ENCODE measurements at places on chromosomes 11 and 22.

GRCh38 chr11:133621611-133622010 lies 89.3 kb upstream of the OPCML start:
- no peak for DNase-seq

GRCh38 chr11:30935861-30936260 lies 349.7 kb upstream of the MPPED2 start:
- DNase-seq, result no peak

- no peak for DNase-seq
Observed at GRCh38 chr22:38162881-38163843, 18.5 kb downstream of the PLA2G6 start.

DNA sequence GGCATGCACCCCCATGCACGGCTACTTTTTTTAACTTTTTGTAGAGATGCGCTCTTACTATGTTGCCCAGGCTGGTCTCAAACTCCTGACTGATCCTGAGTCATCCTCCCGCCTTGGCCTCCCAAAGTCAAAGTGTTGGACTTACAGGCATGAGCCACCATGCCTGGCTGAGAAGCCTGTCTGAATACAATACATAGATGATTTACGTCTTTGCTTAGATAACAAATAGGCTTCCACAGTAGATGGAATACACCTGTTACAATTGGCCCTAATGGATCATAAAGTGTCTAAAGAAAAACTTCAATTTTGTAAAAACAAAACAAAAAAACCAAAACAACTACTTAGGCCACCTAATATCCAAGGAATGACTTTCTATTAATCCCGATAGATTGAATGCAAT lies 13.0 kb upstream of the CLTCL1 start:
- no peak for DNase-seq

- peak; percentile 67 for DNase-seq
Observed at GRCh38 chr22:40603088-40603605, 33.4 kb downstream of the MRTFA start.

DNA sequence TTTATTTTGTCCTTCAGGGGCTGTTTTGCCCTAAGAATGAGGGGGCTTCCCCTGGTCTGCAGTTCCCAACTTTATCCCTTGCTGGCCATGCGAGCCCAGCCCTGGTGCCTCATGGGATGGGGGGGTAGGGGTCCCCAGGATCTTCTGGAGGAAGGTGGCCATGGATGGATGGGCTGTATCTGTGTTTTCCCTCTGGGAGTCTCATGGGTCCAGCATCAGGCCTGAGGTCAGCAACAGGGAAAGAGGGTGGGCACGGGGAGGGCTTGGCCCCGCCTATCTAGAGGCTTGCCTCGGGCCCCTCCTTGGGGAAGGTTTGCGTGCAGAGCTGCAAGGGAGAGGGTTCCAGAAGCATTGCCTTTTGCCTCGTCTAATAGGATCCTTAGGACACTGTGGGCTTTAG lies 10.8 kb upstream of the ADORA2A start:
- DNase-seq, result no peak

- peak; percentile 15 for DNase-seq
Observed at GRCh38 chr11:117670443-117670842, 126.6 kb downstream of the DSCAML1 start.

- no peak for DNase-seq
Observed at GRCh38 chr11:45341372-45341771, 55.2 kb upstream of the SYT13 start.

DNA sequence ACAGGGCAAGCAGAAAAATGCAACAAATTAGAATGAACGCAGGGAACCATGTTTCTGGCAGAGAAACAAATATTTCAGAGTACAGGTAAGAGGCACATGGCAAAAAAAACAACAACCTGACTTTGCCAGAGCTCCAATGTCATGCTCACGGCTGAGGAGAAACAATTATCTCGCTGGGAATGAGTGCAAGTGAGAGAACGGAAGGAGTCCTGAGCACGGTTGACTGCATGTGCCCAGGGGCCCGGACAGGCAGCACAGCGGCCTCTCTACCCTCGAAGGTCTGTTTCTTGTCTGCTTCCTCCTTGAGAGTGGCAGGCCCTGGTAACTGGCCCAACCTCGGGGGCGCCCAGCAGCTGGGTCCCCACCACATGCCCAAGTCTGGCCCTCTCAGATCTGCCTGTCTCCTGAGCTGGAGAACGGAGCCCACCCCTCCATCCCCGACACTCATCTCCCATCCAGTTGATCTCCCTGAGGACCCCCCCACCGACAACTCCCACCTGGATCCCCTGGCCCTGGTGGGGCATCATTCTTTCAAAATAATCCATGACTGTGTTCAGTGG lies 24.6 kb upstream of the RTN4R start:
- no peak for DNase-seq

GRCh38 chr11:1783725-1784529 lies 20.2 kb upstream of the CTSD start:
- DNase-seq, result no peak

DNA sequence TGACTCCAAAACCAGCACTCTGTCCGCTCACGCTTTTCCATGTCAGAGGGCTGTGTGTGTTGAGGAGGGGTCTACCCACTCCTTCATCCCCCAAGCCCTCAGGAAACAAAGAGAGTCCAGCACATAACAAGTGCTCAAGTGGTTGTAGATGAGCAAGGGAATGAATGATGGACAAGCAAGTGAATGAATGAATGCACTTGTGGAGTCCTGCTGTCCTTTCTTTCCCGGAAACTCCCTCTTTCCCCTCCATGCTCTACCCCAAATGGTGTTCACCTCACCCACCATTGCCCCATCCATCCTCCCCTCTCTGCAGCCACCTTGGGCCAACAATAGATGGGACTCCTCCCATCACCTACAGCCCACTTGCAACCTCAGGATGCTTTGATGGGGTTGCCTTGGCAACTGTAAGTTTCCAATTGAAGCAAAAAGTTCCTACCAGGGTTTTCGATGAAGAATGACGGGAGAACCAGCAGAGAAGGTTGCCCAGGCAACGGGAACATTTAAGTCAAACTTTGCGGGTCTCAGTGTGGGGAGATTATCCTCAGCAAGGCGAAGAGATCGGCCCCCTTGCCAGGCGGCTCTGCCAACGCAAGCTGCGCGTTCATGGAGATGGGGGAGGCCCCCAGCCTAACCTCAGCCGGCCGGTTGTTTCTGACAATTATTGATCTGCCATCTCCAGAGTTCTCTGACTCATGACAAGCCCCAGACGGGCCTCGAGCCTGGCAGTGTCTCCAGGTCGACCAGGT lies 51.1 kb downstream of the MCM5 start:
- no peak for DNase-seq

DNA sequence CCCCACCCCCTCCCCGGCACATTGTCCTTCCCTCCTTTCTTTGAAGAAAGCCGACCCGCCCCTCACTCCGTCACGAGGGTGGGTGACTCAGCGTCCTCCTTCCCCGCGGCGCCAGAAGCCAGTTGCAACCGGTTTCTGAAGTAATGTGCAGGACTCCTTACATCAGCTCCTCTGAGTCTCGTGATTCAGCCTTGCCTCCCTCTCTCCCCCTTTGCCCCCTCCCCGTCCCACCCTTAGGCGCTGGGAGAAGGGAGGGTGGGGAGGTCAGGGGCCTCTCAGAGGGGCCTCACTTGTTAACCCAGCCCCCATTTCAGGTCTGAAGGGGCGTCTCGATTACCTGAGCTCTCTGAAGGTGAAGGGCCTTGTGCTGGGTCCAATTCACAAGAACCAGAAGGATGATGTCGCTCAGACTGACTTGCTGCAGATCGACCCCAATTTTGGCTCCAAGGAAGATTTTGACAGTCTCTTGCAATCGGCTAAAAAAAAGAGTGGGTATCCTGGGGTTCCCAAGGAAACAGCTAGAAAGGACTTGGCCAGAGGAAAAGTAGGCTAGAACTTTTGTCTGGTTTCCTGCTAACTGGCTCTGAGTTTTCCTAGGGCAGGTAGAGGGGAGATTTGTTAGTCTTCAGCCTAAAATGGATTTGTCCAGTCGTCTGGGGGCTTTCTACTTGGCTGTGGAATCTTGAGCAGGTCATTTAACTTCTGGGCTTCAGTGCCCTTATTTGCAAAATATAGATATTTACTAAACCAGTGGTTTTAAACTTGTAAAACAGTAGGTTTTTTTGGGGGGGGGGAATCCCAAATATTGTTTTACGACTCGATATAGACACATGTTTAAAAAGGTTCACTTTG lies 1.1 kb downstream of the SLC3A2 start:
- DNase-seq, result peak; percentile 95
